ENCODE measurements at places on chromosomes 13 and 19. TPM values are rescaled to one million over a fixed set of nuclear protein-coding genes. Genes with fewer than 3 reads are reported as not detected.

DNA sequence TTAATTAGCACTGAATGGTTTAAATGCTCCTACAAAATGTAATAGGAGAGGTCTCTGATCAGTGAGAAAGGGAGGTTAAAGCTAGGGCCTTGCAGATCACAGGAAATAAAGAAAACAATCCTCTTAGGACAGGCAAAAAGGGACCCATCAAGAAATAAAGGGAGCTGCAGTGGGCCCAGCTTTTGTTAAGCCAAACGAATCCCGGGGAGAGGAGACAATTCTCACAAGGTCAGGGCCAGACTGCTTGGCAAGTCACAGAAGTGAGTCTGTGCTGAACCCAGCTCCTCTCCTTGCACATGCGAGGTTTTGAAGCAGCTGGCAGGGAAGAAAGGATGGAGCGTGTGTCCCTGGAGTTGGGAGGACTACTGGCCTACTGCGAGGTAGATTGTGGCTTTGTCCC lies 285.8 kb downstream of the COG6 start:
- no peak for DNase-seq

Gene KCNJ14
- 2.3 TPM for total RNA-seq

Gene KLK2
- total RNA-seq: 1.7 TPM

Gene N4BP2L2
- 239 TPM for total RNA-seq

DNA sequence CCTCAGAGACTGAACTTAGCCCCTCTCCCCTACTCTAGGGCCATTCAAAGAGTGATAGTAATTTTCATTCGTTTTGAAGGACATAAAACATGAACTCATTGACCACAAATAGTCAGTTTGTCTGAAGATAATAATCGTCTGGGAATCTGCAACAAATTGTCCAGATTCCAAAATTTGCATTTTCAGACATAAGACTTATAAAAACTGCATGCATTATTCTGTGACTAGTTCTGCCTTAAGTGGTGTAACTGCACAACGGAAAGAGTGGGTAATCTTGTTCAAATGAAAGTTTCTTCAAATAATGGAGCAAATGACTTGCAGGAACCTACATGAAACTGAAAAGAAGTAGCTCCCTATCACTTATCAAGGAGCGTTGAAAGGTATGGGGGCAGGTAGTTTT lies 8.4 kb downstream of the CSNK1A1L start:
- DNase-seq: no peak

- DNase-seq: no peak
Measured at GRCh38 chr13:110714797-110715394, 1.4 kb downstream of the ING1 start.

GRCh38 chr13:50422181-50423148 lies 407.2 kb downstream of the KCNRG start:
- DNase-seq: no peak

Gene LSR
- total RNA-seq: 46.5 TPM

GRCh38 chr13:83773961-83774360 lies 108.3 kb downstream of the SLITRK1 start:
- no peak for DNase-seq

DNA sequence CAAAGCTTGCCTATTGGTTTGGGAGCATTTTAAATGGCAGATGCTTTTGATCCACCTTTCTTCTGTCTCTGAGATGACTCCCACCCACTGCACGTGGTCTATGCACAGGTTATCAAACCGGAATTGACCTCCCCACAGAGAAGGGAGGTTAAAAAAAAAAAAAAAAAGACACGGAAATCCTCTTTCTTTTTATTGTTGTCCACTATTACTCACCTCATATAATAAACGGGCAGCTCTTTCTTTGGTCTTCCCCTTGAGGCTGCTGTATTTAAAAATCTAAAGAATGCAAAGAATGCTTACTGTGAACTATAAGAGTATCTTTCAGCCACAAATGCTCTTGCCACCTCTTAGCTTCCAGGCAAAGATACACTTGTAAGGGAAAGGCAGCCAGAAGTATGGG lies 329.7 kb downstream of the NDFIP2 start:
- DNase-seq: no peak

- no peak for DNase-seq
Measured at GRCh38 chr19:38661136-38661535, 13.7 kb downstream of the ACTN4 start.

- peak; percentile 98 for DNase-seq
Measured at GRCh38 chr13:30371649-30372265, 50.5 kb upstream of the UBE2L5 start.

Gene ZNF814
- total RNA-seq: 95.1 TPM

DNA sequence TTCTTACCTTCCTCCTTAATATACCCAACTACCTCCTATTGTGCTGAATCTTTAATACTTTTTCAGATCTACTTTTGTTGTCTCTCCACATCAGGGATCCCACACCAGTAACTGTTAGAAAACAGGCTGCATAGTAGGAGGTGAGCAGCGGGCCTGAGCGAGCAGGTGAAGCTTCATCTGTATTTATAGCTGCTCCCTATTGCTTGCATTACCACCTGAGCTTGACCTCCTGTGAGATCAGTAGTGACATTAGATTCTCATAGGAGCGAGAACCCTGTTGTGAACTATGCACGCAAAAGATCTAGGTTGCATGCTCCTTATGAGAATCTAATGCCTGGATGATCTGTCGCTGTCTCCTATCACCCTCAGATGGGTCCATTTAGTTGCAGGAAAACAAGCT lies 279.8 kb downstream of the DIAPH3 start:
- no peak for DNase-seq

DNA sequence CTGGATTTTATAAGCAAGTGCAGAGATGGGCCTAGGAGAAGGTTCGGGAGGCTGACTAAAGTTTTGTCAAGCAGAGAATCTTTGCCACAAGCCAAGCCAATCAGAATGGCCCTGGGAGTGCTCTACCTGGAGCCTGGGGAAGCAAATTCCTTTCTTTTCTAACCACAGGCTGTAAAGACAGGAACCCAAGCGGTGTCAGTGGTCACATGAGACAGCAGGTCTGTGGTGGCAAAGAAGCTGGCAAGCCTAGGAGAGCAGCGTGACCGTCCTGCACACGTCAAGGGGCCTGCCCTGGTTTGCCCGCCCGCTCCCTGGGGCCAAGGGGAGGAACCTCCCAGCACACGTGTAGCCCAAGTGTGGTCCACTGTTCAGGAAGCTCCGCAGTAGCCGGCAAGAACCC lies 90.8 kb downstream of the IPO5 start:
- no peak for DNase-seq

DNA sequence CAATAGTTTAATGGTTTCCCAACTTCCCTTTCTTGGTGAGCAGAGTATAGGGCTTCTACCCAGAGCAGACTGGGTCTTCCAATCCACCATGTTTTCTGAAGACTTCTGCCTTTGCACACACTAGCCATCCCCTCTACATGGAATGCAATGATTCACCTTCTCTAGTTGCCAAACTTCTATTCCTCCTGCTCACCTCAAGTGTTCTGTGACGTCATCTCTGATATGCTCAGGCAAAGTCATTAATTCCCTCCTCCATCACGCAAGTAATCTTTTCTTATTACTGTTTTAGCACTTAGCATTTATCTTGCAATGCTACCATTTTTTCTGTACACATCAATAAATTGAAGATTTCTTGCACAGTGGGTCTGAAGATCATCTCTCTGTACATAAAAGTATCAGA lies 174.2 kb downstream of the RBM26 start:
- no peak for DNase-seq

GRCh38 chr13:23805122-23805521 lies 84.1 kb downstream of the MIPEP start:
- DNase-seq: no peak

Gene TSSK6
- total RNA-seq: 6.3 TPM

Gene KLF2
- total RNA-seq: 241 TPM

GRCh38 chr13:88068975-88069374 lies 397.8 kb downstream of the SLITRK5 start:
- no peak for DNase-seq

DNA sequence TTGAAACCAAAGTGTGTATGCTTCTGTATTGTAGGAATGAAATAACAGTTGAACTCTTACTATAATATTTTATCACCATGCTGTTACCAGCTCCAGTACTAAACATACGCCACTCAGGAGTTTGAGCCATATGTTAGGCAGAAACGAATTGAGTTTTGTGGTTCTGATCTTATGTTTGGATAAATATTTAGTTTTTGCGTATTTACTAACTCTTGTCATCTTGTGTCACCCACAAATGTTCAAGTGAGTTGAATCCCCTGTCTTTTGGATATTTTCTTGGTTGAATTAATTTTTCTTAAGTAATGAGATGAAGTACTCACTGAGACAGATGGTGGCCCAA lies 1.5 kb downstream of the FNDC3A start:
- DNase-seq: no peak

- DNase-seq: no peak
Measured at GRCh38 chr13:44211704-44212346, 161.8 kb upstream of the SERP2 start.

GRCh38 chr13:58056426-58056825 lies 424.9 kb downstream of the PCDH17 start:
- no peak for DNase-seq

Measured in B cell (primary cell).